ENCODE measurements at places on chromosomes 1 and 21.
A peak's percentile ranks its signal among the peaks of the same experiment; 100 is the strongest.

GRCh38 chr1:115545096-115545720 lies 96.6 kb upstream of the VANGL1 start:
- no peak for DNase-seq

GRCh38 chr1:214808845-214809460 lies 206.0 kb downstream of the CENPF start:
- no peak for DNase-seq

- no peak for DNase-seq
Measured at GRCh38 chr1:206723805-206724472, 39.2 kb downstream of the MAPKAPK2 start.

DNA sequence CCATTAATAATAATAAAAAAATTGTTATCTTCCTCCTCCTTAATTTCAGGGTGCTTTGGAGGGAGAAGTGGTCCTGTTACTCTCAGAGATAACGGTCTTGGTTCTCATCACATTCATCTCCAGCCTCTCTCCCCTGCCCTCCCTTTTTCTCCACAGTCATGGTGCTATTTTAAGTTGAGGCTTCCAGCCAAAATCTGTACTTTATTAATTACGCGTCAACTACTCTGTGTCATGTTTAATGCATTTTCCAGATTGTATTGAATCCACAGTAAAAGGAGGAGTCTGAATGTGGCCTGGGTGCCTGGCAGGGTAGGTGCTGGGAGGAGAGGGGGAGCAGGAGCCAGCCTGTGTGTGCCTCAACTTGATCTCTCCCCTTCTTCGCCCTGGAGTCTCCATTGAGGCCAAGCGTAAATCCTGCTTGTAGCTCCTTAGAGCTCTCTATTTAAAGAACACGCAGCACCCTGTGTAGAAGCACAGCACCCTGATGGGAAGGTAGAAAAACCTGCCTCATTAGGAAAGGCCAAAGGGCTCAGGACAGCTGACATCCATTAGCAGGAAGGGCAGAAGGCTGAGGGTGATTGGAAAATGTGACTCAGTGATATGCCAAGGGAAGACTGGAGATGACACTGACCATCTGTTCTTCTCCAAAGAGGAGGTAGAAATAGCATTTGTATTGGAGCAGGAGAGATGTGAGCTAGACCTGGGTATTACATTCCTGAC lies 82.4 kb downstream of the PLXNA2 start:
- DNase-seq, result no peak

- no peak for DNase-seq
Measured at GRCh38 chr1:14704846-14705245, 106.4 kb downstream of the KAZN start.

GRCh38 chr1:2593251-2593878 lies 6.8 kb downstream of the PRXL2B start:
- DNase-seq, result no peak

DNA sequence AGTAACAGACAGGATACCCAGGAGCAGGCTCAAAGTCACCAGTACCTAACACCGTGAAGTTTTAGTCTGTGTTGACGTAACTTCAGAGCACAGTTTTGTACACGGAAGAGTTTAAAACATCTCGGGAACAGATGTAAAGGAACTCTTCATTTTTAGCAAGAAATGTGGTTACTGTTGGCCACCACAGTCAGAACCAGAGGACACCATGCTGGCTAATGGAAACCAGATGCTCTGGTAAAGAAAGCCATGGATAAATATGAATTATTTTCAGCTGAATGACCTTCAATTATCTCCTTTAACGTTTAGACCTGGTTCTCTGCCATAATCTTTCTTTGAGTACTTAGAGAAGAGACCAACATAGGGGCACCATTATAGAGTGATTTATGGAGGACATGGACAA lies 115.9 kb downstream of the NTMT2 start:
- no peak for DNase-seq

DNA sequence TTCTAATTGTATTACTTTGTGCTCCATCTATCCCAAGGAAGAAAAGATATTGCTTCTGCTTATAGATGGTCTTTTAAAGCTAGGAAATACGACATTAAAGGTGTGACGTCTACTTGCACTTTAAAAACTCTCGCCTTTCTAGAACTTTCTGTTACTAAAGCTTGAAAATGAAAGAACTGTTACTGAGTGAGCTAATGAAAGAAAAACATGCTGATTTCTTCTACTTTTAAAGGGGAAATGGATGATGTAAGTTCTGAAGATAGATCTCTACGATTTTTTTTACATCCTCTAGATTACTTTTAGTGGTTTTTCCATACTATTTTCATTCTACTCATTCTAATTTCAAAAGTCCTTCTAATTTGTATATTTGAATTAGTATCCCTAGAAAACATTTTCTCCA lies 387.5 kb downstream of the USP25 start:
- DNase-seq, result no peak

DNA sequence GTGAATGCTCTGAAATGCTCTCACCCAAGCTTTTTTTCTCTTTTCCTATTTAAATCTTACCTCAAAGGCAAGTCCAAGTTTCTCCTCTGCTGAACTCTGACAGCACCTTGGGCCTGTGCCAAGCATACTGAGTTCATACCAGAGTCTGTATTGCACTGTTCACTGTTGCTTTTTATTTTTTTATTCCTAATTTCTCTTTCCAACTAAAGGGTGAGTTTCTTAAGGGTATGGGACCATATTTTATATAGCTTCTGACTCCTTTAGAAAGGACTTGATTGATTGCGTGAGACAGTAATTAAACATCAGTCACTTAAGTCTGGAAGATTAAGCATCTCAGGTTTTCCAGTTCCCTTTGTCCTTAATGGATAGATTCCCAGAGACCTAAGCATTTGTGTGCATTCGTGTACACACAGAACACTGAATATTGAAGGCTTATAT lies 69.9 kb downstream of the CACHD1 start:
- DNase-seq, result no peak

DNA sequence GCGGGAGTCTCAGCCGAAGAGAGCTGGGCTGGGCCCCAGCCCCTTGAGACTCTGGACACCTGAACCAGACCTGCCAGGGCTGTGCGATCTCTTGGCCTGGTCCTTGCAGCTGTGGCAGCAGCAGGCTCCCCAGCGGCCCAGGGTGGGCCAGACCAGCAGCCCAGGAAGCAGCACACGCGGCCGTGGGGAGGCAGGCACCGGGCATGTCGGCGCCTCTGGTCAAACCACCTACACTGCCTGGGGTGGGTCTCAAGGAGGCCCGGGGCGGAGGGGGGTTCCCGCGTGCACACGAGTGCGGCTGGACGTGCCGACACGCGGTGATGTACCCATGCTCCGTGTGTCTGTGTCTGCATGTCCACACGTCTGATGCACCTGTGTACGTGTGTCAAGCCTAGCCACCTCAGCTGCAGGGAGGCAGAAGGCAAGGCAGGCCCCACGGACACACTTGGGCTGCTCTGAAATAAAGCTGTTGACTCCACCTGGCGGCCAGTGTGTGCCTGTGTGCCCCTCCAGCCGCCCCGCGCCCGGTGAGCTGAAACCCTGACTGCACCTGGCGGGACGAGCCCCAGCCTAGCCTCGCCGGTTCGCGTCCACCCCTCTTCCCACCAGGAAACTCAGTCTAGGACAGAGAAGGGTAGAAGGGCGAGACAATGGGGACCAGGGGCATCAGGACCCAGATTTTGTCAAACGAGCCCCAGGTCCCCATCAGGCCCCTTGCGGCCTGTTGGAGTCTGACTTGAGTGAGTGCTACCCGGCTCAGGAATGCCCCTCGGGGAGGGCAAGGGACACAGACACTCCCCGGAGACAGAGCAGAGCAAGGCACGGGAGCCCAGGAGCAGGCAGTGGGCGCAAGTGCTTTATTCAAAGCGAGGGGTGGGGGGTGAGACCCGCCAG lies 11.6 kb downstream of the SCNN1D start:
- peak; percentile 32 for DNase-seq

Data from nucleus accumbens (tissue), 56 donors.